AG04450 (cell line): ENCODE measurements at places on chromosomes 2 and 18. TPM values are rescaled to one million over a fixed set of nuclear protein-coding genes. Genes with fewer than 3 reads are reported as not detected.

GRCh38 chr2:9707008-9707407 lies 76.2 kb upstream of the YWHAQ start:
- no peak for DNase-seq

DNA sequence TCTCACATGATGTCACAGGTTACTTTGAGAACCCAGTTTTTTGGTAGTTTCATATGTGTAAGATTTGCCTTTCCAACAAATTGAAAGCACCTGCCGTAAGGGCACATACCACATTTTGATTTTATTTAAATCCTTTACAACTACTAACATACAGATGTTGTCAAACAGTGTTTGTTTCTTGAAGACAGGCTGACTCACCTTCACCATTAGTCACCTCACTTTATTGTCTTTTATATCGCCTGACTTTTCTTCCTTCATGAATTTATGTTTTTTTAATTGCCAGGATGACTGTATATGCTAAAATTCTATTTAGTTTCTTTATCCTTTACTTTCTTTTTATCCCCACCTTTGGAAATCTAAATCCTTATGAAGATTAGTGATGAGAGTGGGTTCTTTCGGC lies 886.7 kb downstream of the SUCLG1 start:
- DNase-seq = no peak

GRCh38 chr2:240429872-240430491 lies 5.5 kb upstream of the GPC1 start:
- no peak for DNase-seq

- no peak for DNase-seq
Measured at GRCh38 chr2:226396541-226396940, 403.1 kb downstream of the IRS1 start.

DNA sequence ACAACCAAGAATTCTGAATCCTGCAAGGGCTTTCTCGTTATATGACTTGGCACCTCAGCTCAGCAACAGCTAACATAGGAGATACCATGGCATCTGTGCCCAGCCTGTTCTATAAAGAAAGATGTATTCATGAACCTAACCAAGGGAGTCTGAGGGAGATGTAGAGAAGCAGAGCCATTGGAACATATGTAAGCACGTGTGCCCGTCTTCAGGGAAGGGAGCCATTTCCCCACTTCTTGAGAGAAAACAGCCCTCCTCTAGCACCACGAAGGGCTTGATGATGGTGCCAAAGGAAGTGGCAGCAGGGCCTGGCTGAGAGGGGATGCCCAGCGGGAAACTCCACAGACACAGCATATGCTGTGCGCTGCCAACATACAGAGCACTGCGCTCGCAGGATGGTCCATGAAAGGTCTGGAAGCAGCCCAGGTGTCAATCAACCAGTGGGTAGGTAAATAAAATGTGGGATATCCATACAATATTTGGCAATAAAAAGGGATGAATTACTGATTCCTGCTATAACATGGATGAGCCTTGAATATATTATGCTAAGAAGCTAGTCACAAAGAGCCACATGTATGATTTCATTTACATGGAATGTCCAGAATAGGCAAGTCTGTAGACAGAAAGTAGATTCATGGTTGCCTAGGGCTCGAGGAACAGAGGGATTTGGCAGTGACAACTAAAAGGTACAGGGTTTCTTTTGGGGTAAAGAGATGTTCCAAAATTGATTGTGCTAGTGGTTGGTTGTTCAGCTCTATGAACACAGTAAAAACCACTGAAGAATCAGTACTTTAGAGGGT lies 16.1 kb downstream of the TMEM247 start:
- no peak for DNase-seq

The C2orf15 gene
- polyA plus RNA-seq = 0.14 TPM in 1 of 2 replicates, not detected in the other

The MFSD2B gene
- polyA plus RNA-seq = 0.05 TPM in 1 of 2 replicates, not detected in the other

The MARCHF4 gene
- 3.8 and 4.3 TPM in 2 replicates for polyA plus RNA-seq

The CFAP210 gene
- not detected in 2 replicates for polyA plus RNA-seq

The CRYGC gene
- polyA plus RNA-seq = not detected in 2 replicates

The C2orf78 gene
- polyA plus RNA-seq = not detected in 2 replicates
